Activated naive CD8-positive, alpha-beta T cell treated with anti-CD3 and anti-CD28 coated beads for 36 hours (primary cell): ENCODE measurements at places on chromosomes 11 and 22. TPM values are rescaled to one million over a fixed set of nuclear protein-coding genes. Genes with fewer than 3 reads are reported as not detected.

DNA sequence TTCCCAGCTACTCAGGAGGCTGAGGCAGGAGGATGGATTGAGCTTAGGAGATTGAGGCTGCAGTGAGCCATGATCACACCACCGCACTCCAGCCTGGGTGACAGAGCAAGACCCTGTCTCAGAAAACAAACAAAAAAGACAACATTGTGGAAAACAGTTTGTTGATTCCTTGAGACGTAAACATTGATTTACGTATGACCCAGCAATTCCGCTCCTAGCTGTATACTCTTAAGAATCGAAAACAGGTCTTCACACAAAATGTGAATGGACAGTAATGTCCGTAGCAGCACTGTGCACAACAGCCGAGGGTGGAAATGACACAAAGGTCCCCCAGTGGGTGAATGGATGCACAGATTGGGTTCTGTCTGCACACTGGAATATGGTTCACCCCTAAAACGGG lies 49.3 kb downstream of the LRP5 start:
- no peak overlapping the region for H3K4me3 ChIP-seq
- no peaks in the 10 kb centered on the region for H3K4me1 ChIP-seq
- no peak overlapping the region for H3K27ac ChIP-seq

- H3K27me3 ChIP-seq, result no peaks in the 10 kb centered on the region
- H3K4me3 ChIP-seq, result no peak overlapping the region
- DNase-seq, result no peak
- no peaks in the 10 kb centered on the region for H3K36me3 ChIP-seq
- H3K4me1 ChIP-seq, result no peaks in the 10 kb centered on the region
Measured at GRCh38 chr11:109077291-109077920, 344.6 kb upstream of the C11orf87 start.

The YPEL1 gene
- 0.60 TPM for total RNA-seq

DNA sequence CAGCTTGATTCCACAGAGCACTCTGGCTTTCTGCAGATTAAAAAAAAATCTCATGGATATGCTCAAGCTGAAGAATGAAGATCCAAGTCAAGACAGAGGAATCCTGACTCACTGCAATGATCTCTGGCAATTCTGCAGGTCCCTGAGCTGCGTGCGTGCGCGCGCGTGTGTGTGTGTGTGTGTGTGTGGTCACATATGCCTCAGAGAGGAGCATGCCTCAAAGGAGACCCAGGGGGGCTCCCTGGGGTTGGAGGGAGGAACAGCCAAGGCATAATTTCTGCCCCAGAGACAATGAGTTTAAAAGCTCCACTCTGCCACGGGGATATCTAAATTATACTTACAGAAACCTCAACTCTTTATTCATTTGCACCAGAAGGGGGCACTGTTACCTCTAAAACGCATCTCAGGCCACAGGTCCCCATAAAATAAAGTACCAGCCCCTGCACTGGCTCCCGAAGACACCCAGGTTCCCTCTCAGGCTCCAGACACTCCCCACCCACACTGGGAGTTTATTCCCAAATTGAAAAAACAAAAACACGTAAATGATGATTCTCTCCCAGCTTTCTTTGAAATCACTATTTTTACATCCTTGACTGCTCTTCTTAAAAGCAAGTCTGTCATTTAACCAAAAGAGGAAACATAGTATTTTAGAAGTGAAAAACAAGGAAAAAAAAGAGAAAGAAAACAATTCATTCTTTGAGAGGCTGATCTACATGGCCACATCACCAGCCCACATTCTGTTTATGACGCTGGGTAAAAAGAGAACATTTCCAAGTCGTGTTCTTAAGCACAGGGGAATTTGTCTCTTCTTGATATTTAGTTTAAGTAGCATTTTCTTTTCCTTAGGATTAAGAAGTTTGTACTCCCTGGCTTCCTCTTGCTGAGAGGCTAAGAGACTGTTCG lies 401.0 kb downstream of the LARGE1 start:
- DNase-seq, result no peak
- no peak overlapping the region for H3K4me3 ChIP-seq
- H3K27me3 ChIP-seq, result peaks cover 6% of the 10 kb centered on the region

The HTR3A gene
- not detected for total RNA-seq

DNA sequence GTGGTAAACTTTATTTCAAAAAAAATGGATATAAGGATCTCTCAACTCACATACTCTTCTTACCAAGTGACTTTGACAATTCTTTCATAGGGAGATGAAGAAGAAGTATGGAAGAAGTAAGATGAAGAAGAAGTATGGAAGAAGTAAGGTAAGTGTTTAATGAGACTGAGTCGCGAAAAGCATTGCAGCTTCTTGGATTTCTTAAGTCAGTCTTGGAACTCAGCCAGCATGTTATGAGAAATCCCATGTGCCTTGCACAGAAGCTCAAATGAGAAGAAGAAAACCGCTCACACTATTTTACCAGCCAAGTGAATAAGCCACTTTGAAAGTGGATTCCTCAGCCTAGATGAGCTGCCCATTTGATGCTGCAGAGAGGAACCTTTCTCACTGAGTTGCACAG lies 332.0 kb upstream of the CCDC179 start:
- no peak for DNase-seq
- no peaks in the 10 kb centered on the region for H3K4me1 ChIP-seq
- H3K27me3 ChIP-seq, result no peaks in the 10 kb centered on the region
- no peak overlapping the region for H3K4me3 ChIP-seq
- no peaks in the 10 kb centered on the region for H3K36me3 ChIP-seq
- H3K27ac ChIP-seq, result no peak overlapping the region

The OR5B3 gene
- not detected for total RNA-seq

DNA sequence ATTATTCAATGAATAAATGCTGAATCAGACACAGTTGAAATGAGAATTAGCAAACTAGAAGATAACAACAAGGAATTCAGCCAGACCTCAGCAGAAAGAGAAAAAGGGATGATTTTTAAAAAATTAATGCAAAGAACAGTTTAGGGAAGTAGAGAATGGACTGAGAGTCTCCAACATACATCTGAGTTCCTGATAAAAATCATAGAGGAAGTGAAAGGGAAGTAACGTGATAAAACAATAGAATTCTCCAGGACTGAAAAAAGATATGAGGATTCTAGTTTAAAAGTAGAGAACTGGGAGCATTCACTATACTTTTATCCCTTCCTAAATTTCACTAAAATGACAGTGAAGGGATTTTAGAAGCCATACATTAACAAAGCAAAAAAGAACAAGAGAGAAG lies 592.0 kb downstream of the SOX6 start:
- DNase-seq, result no peak
- peaks cover 15% of the 10 kb centered on the region for H3K27me3 ChIP-seq
- H3K4me3 ChIP-seq, result no peak overlapping the region
- H3K27ac ChIP-seq, result no peak overlapping the region

GRCh38 chr22:39173787-39174497 lies 21.5 kb upstream of the CBX7 start:
- no peaks in the 10 kb centered on the region for H3K27me3 ChIP-seq
- peak; percentile 55 for DNase-seq
- H3K4me1 ChIP-seq, result peaks cover 35% of the 10 kb centered on the region
- peak overlapping the region; percentile 41 for H3K4me3 ChIP-seq
- H3K27ac ChIP-seq, result peak overlapping the region; percentile 87

- H3K27ac ChIP-seq, result no peak overlapping the region
- peaks cover 9% of the 10 kb centered on the region for H3K4me1 ChIP-seq
- no peak overlapping the region for H3K4me3 ChIP-seq
- peaks cover 26% of the 10 kb centered on the region for H3K36me3 ChIP-seq
Measured at GRCh38 chr11:9170450-9170849, 79.1 kb upstream of the SCUBE2 start.

The SGSM1 gene
- not detected for total RNA-seq
